Keratinocyte (primary cell): ENCODE measurements at places on chromosomes 13 and 19. TPM values are rescaled to one million over a fixed set of nuclear protein-coding genes. Genes with fewer than 3 reads are reported as not detected.

DNA sequence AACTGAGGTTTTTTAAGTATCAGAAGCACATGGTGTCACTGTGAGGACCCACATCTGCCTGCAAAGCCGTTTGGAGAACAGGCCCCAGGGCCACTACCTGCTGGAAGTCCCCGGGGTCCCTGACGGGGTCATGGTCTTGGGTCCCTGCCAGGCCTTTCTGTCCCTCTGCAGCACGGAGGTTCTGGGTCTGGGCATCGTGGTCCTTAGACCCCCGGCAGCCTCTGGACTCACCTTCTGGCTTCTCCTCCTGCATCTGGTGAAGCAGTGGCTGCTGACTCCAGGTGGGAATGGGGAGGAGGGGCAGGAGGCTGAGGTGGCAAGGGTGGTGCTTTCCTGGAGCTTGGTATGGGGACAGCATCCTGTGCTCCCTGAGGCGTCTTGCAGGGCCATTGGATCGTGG lies 198.6 kb downstream of the TEX29 start:
- H3K36me3 ChIP-seq = no peaks in the 10 kb centered on the region
- no peak overlapping the region for H3K4me3 ChIP-seq
- DNase-seq = no peak
- no peaks in the 10 kb centered on the region for H3K4me1 ChIP-seq
- H3K27me3 ChIP-seq = no peaks in the 10 kb centered on the region

GPR12 gene
- 0.04 TPM in 1 of 3 replicates, not detected in the others for polyA plus RNA-seq

DNA sequence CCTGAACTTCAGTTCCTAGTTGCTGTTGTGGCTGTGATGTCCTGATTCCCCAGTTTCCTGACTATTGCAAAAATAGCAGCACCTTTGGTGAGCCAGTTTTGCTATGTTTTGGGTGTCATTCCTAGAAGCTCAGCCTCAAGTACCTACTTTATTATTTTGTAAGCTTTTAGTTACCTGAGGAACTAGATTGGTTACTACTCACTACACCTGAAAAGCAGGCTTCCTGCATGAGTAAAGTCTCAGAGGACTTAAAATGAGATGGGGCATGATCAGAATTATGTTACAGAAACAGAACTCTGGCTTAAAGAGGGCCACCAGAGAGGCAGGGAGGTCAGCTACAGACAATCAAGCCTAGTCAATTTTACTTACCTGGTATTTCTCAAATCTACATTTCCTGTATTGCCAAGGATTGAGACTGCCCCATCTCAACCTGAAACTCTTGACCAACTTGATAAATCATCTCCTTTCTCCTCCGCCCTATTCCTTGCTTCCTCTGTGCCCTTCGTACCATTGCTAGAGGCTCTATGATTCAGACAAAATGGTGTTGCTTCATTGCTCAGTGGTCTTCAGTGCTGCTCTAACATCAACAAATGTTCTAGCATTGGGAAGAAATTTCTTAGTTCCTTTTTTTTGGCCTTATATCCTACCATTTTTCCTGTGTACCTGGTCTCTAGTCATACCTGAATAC lies 58.9 kb downstream of the RAP2A start:
- H3K27me3 ChIP-seq = no peaks in the 10 kb centered on the region
- no peaks in the 10 kb centered on the region for H3K4me1 ChIP-seq
- no peak for DNase-seq
- H3K4me3 ChIP-seq = no peak overlapping the region
- no peaks in the 10 kb centered on the region for H3K36me3 ChIP-seq
- H3K27ac ChIP-seq = no peak overlapping the region

TMEM150B gene
- not detected in 3 replicates for polyA plus RNA-seq

ELSPBP1 gene
- polyA plus RNA-seq = not detected in 3 replicates

DNA sequence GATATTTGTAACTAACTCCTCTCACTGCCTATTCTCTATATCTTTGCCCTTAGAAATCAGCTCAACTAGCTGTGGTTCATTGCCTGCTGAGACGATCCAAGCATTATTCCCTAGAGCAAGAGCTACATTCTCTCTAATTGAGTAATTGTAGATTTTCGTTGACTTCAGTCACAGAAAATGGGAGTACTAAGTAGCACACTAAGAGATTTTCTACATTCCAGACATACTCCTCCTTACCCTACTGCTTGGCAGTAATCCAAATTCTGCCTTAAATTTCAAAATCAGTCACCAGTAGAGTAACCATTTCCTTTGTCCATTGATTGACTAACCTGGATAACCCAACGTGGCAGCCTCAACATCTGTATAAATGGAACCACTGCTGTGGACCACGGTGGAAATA lies 1786.8 kb downstream of the SLITRK5 start:
- peaks cover 44% of the 10 kb centered on the region for H3K4me1 ChIP-seq
- peak overlapping the region; percentile 36 for H3K27ac ChIP-seq
- DNase-seq = peak; percentile 88
- H3K36me3 ChIP-seq = no peaks in the 10 kb centered on the region
- H3K27me3 ChIP-seq = no peaks in the 10 kb centered on the region
- H3K4me3 ChIP-seq = no peak overlapping the region

- no peak for DNase-seq
- H3K27ac ChIP-seq = no peak overlapping the region
- H3K4me1 ChIP-seq = no peaks in the 10 kb centered on the region
- H3K36me3 ChIP-seq = no peaks in the 10 kb centered on the region
Measured at GRCh38 chr19:35353635-35354034, 4.6 kb upstream of the FFAR3 start.

- H3K27me3 ChIP-seq = no peaks in the 10 kb centered on the region
- H3K36me3 ChIP-seq = no peaks in the 10 kb centered on the region
- no peaks in the 10 kb centered on the region for H3K4me1 ChIP-seq
Measured at GRCh38 chr13:33771296-33771695, 46.7 kb upstream of the RFC3 start.

NANOS3 gene
- 0.18 TPM in 1 of 3 replicates, not detected in the others for polyA plus RNA-seq

- no peaks in the 10 kb centered on the region for H3K4me1 ChIP-seq
- H3K4me3 ChIP-seq = no peak overlapping the region
- no peak for DNase-seq
- H3K36me3 ChIP-seq = no peaks in the 10 kb centered on the region
- no peak overlapping the region for H3K27ac ChIP-seq
Measured at GRCh38 chr13:78383071-78383484, 220.3 kb downstream of the POU4F1 start.

DNA sequence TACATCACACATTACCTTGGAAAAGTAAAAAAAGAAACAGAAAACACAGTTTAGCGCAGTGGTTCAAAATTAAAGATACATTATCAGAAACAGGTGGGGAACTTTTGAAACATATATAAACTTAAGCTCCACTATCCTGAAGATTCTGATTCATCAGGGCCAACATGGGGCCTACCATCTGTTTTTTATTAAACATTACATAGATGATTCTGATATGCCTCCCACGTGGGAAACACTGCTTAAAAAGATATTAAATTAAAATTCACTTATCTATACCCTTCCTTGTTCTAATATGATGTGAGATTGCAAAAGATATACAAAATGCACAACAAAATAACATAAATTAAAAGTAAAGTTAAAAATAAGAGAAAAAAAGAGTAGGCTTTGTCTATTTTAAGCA lies 125.0 kb downstream of the VWA8 start:
- H3K27ac ChIP-seq = no peak overlapping the region
- no peaks in the 10 kb centered on the region for H3K27me3 ChIP-seq
- no peak overlapping the region for H3K4me3 ChIP-seq
- peaks cover 4% of the 10 kb centered on the region for H3K36me3 ChIP-seq
- DNase-seq = no peak

GRCh38 chr19:2744113-2744512 lies 4.3 kb upstream of the SLC39A3 start:
- no peaks in the 10 kb centered on the region for H3K27me3 ChIP-seq
- DNase-seq = no peak

PSG7 gene
- polyA plus RNA-seq = 0.04 TPM in 1 of 3 replicates, not detected in the others

GRCh38 chr19:14405758-14406644 lies 13.1 kb downstream of the DDX39A start:
- H3K4me3 ChIP-seq = no peak overlapping the region
- H3K4me1 ChIP-seq = peaks cover 3% of the 10 kb centered on the region
- H3K36me3 ChIP-seq = peaks cover 26% of the 10 kb centered on the region
- no peak overlapping the region for H3K27ac ChIP-seq
- no peaks in the 10 kb centered on the region for H3K27me3 ChIP-seq
- DNase-seq = no peak

ZNF554 gene
- polyA plus RNA-seq = 2.2 to 3.0 TPM (median 2.7 TPM) in 3 replicates

LILRA2 gene
- not detected in 3 replicates for polyA plus RNA-seq

GRCh38 chr19:49114630-49115363 lies 627 bp downstream of the LIN7B start:
- H3K4me3 ChIP-seq = peak overlapping the region; percentile 73
- peaks cover 2% of the 10 kb centered on the region for H3K36me3 ChIP-seq
- H3K27ac ChIP-seq = no peak overlapping the region
- DNase-seq = no peak
- no peaks in the 10 kb centered on the region for H3K27me3 ChIP-seq

REX1BD gene
- polyA plus RNA-seq = 29.5 to 36.9 TPM (median 31.9 TPM) in 3 replicates

APOC4 gene
- not detected in 3 replicates for polyA plus RNA-seq

DNA sequence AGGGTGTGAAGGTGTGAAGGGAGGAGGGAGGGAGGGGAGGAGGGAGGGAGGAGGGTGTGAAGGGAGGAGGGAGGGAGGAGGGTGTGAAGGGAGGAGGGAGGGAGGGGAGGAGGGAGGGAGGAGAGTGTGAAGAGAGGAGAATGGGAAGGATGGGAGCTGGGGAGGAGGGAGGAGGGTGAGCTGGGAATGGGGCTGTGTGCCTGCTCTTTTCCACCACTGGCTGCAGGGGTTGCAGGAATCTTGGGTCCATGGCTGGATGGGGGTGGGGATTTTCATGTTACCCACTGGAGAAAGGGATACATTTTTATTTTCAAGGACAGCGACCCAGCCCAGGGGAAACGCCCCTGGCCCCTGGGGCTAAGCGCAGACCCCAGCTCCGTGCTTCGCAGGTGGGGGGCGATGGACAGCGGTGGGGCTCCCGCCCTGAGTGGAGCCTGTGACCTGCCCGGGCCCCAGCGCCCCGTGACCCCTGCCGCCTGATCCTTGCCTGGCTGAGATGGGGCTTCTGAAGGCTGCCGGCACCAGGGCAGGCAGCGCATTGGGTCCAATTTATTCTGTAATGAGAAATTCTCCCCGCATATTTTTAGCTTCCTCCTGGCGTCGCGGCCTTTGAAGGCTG lies 3.0 kb upstream of the EFNA2 start:
- no peak for DNase-seq
- no peak overlapping the region for H3K27ac ChIP-seq
- peaks cover 43% of the 10 kb centered on the region for H3K27me3 ChIP-seq

GRCh38 chr13:30665638-30666037 lies 47.9 kb downstream of the USPL1 start:
- H3K27ac ChIP-seq = no peak overlapping the region
- H3K4me1 ChIP-seq = no peaks in the 10 kb centered on the region
- H3K36me3 ChIP-seq = no peaks in the 10 kb centered on the region
- DNase-seq = no peak
- no peaks in the 10 kb centered on the region for H3K27me3 ChIP-seq

- H3K4me3 ChIP-seq = peak overlapping the region; percentile 82
- no peak for DNase-seq
- peaks cover 20% of the 10 kb centered on the region for H3K4me1 ChIP-seq
Measured at GRCh38 chr19:42244347-42245220, 2.2 kb upstream of the GSK3A start.

- no peak overlapping the region for H3K4me3 ChIP-seq
- no peaks in the 10 kb centered on the region for H3K36me3 ChIP-seq
- DNase-seq = no peak
- no peaks in the 10 kb centered on the region for H3K27me3 ChIP-seq
- no peaks in the 10 kb centered on the region for H3K4me1 ChIP-seq
- H3K27ac ChIP-seq = no peak overlapping the region
Measured at GRCh38 chr19:9953802-9954542, 17.7 kb upstream of the OLFM2 start.

GRCh38 chr19:45442408-45442777 lies 18.7 kb upstream of the ERCC1 start:
- H3K27ac ChIP-seq = no peak overlapping the region
- H3K4me1 ChIP-seq = peaks cover 40% of the 10 kb centered on the region
- H3K27me3 ChIP-seq = no peaks in the 10 kb centered on the region
- no peak overlapping the region for H3K4me3 ChIP-seq
- H3K36me3 ChIP-seq = no peaks in the 10 kb centered on the region
- no peak for DNase-seq

DNA sequence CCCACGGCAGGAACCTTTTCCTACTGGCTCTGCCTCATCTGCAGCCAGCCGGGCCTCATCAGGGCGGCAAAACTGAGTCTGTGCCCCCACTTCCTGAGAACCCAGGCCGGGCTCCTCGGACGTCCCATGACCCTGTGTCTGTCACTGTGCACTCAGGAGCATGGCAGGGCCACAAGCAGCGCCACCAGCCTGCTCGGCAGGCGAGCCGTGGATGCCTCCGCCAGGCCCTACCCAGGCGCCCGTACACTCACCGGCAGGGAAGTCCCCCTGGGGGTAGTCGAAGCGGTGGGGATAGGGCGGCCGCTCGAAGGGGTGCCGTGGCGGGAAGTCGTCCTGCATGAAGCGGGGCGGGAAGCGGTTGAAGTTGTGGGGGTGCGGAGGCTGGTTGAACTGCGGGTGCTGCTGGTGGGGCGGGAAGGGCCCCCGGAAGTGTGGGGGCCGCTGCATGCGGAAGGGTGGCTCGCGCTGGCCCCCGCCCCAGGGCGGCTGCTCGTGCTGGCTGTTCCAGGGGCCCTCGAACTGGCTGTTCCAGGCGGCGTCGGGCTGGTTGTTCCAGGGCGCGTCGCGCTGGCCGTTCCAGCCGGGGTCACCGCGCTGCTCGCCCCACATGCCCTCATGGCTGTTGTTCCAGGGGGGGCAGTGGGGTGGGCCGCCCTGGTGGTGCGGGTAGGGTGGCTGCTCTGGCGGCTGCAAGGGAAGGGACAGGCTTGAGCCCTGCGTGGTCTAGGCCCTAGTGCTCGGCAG lies 17.1 kb downstream of the CHERP start:
- DNase-seq = no peak
- no peaks in the 10 kb centered on the region for H3K4me1 ChIP-seq
- H3K36me3 ChIP-seq = peaks cover 56% of the 10 kb centered on the region
- H3K4me3 ChIP-seq = no peak overlapping the region
- no peaks in the 10 kb centered on the region for H3K27me3 ChIP-seq

RASGRP4 gene
- polyA plus RNA-seq = not detected in 3 replicates

DNA sequence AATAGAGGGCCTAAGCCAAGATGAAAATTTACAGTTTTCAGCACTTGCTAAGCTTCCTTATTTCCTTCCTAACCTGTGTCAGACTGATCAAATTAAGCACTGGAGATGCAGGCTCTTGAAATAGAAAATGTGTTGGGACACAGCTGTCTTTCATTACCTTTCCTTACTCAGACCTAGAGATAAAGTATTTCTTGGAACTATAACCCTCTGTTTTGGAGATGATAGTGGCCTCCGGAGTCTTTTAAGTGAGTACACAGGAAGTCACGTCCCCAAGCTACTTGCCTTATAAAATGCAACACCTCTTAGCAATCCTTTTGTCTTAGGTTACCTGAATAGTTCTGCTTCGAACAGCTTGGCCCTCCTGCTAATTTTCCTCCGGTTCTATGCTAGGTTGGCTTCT lies 12.4 kb upstream of the AKAP11 start:
- H3K27ac ChIP-seq = no peak overlapping the region
- no peaks in the 10 kb centered on the region for H3K27me3 ChIP-seq
- peaks cover 8% of the 10 kb centered on the region for H3K4me1 ChIP-seq

DNA sequence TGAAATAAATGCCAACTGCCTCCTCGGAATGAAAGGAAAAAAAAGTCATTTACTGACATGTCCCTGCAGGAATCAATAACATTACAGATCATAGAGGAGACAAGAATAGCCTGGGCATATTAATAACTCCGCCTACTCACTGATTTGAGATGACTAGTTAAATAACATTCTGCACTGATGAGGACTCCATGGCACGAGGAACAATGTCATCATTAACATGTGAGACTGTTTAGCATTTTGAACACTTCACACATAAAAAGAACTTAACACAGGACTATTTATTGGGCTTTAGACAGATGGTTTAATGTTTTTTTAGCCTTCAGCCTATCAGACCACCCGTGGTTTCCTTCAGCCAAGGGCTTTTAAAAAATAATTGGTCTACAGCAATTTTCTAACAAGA lies 170.1 kb downstream of the OLFM4 start:
- H3K4me1 ChIP-seq = no peaks in the 10 kb centered on the region
- H3K36me3 ChIP-seq = no peaks in the 10 kb centered on the region
- H3K27me3 ChIP-seq = peaks cover 22% of the 10 kb centered on the region
- DNase-seq = no peak
- H3K27ac ChIP-seq = no peak overlapping the region
